CD4-positive, alpha-beta memory T cell (primary cell): ENCODE measurements at places on chromosomes 5 and 9. TPM values are rescaled to one million over a fixed set of nuclear protein-coding genes. Genes with fewer than 3 reads are reported as not detected.

- no peak overlapping the region for H3K4me3 ChIP-seq
- H3K27ac ChIP-seq: no peak overlapping the region
- peaks cover 16% of the 10 kb centered on the region for H3K4me1 ChIP-seq
Measured at GRCh38 chr9:88536023-88536324, 996 bp downstream of the NXNL2 start.

DNA sequence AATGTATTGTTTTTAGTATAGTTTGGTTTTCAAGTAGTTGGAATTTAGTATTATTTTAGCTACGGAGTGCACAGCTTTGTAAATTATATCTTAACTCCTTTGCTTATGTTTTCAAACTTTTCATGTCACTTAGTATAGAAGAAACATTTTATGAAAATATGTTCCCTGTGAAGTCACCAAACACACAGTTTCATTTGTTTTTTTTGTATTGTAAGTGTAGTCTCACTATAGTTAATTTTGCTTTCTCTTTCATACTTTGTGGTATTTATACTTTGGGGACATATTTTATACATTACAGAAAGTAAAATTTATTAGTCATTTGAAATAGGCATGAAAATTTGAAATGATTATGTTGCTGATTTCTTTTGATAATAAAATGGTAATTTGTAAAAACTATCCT lies 5.0 kb downstream of the CHSY3 start:
- H3K4me3 ChIP-seq: no peak overlapping the region
- DNase-seq: no peak
- H3K36me3 ChIP-seq: no peaks in the 10 kb centered on the region
- H3K27me3 ChIP-seq: peaks cover 18% of the 10 kb centered on the region

- H3K4me1 ChIP-seq: peaks cover 5% of the 10 kb centered on the region
- no peak for DNase-seq
- no peak overlapping the region for H3K4me3 ChIP-seq
- H3K27me3 ChIP-seq: no peaks in the 10 kb centered on the region
- no peaks in the 10 kb centered on the region for H3K36me3 ChIP-seq
- no peak overlapping the region for H3K27ac ChIP-seq
Measured at GRCh38 chr9:136080716-136081112, 14.4 kb downstream of the NACC2 start.

DNA sequence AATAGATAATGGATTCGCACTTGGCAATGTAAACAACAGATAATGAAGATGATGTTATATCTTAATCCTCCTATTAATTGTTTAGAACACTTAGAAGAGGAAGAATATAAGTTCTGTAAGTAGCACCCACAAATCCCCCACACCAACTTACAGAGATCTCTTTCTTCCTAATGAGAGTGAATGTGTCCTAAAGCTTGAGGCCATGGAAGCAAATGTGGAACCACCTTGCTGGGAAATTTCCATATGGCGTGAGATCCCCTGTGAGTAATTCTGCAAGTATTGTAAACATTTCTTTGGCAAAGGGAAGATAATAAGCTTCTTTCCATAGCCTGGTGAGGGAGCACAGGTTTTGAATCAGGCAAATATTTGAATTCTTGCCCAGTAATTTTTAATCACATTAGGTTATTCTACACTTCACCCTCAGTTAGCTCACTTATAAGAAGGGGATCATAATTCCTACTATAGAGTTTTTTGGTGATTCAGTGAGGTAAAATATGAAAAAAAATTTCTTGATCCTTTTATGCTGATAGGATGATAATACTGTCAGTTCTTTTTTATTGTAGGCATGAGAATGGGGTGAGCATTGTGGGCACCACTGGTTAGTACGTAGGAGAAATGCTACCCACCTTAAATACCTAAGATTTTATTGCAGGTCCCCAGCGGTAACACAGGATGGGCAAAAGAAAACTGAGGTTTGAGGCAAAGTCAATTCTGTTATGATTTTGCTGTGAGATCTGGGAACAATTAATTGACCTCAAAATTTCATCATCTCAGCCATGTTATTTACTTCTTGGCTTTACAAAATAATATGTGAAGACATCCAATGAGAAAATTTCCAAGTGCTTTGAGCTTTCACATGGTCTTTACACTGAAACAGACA lies 574.8 kb downstream of the PSAT1 start:
- no peak overlapping the region for H3K27ac ChIP-seq
- no peaks in the 10 kb centered on the region for H3K4me1 ChIP-seq
- H3K27me3 ChIP-seq: no peaks in the 10 kb centered on the region
- H3K36me3 ChIP-seq: no peaks in the 10 kb centered on the region

DNA sequence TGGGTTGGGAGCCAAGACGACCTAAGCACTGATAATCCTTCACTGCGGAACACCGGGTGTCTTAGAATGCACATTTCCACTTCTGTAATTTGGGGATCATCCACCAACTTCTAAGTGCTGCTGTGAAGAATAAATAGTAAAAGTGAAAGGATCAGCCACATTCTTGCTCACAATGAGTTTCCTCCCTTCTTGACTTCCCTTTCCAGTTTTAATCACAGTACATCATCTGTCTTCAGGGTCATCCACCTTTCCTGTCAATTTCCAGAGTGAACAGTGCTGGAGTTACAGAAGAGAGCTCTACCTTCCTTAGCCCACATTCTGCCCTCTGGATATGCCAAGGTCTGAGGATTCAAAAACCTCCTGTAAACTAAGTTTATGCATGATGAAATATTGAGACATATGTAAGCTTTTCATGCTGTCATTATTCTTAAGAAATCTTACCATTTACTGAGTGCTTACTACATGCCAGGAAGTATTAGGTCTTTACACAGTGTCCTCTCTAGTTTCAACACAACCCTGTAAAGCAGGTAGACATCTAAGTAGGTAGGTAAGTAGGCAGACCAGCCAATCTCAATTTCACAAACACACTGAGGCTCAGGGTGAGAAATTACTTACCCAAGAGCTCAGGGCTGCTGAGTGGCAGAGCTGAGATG lies 105.2 kb downstream of the CDK5RAP2 start:
- no peaks in the 10 kb centered on the region for H3K27me3 ChIP-seq
- H3K36me3 ChIP-seq: peaks cover 35% of the 10 kb centered on the region
- H3K27ac ChIP-seq: no peak overlapping the region
- no peaks in the 10 kb centered on the region for H3K4me1 ChIP-seq

GRCh38 chr9:107142896-107143603 lies 140.0 kb upstream of the RAD23B start:
- no peak for DNase-seq
- H3K27me3 ChIP-seq: no peaks in the 10 kb centered on the region
- no peak overlapping the region for H3K4me3 ChIP-seq
- no peak overlapping the region for H3K27ac ChIP-seq
- H3K4me1 ChIP-seq: no peaks in the 10 kb centered on the region

- H3K36me3 ChIP-seq: peaks cover 56% of the 10 kb centered on the region
- H3K4me1 ChIP-seq: no peaks in the 10 kb centered on the region
- no peaks in the 10 kb centered on the region for H3K27me3 ChIP-seq
Measured at GRCh38 chr9:89360465-89360864, 42.2 kb downstream of the SECISBP2 start.

DNA sequence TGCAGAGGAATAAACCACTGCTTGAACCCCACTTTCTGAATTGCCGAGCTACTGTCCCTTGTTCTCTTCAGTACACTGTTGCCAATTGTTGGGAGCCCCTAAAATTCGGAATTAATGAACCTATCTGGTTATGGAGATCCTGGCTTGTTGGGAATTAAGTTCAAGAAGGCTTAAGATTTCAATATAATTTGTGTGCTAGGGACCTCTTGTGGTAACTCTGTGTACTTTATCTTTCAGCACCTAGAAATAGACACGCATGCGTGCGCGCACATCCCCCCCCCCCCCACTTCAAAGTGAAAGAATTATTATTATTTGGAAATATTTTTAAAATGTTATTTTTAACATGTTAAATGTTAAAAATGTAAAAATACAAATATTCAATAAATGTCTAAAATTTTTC lies 53.3 kb upstream of the FAM169A start:
- H3K27ac ChIP-seq: no peak overlapping the region
- H3K4me1 ChIP-seq: no peaks in the 10 kb centered on the region
- no peak for DNase-seq
- no peaks in the 10 kb centered on the region for H3K36me3 ChIP-seq
- no peaks in the 10 kb centered on the region for H3K27me3 ChIP-seq

GRCh38 chr5:75670577-75670976 lies 46.7 kb downstream of the POC5 start:
- no peak overlapping the region for H3K27ac ChIP-seq
- no peaks in the 10 kb centered on the region for H3K27me3 ChIP-seq
- peaks cover 13% of the 10 kb centered on the region for H3K4me1 ChIP-seq
- H3K36me3 ChIP-seq: peaks cover 5% of the 10 kb centered on the region
- H3K4me3 ChIP-seq: no peak overlapping the region

- peaks cover 4% of the 10 kb centered on the region for H3K27me3 ChIP-seq
- H3K27ac ChIP-seq: no peak overlapping the region
- H3K4me1 ChIP-seq: no peaks in the 10 kb centered on the region
- H3K4me3 ChIP-seq: no peak overlapping the region
- H3K36me3 ChIP-seq: no peaks in the 10 kb centered on the region
- DNase-seq: no peak
Measured at GRCh38 chr5:155727512-155728145, 599.3 kb upstream of the SGCD start.

DNA sequence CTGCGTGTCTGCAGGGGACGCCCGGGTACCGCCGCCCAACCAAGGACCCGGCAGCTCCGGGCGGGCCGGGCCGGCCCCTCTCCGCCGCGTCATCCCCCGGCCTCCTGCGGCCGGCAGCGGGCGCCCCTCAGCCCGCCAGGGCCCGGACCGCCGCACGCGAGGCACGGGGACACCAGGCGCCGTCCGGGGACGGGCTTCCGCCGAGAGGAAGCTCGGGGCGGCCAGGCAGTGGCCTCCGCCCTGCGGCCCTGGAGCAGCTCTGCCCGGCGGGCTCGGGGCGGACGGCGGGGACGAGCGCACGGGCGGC lies 373 bp downstream of the FBXW5 start:
- H3K4me3 ChIP-seq: peak overlapping the region; percentile 70
- peaks cover 21% of the 10 kb centered on the region for H3K36me3 ChIP-seq
- no peak for DNase-seq
- peak overlapping the region; percentile 59 for H3K27ac ChIP-seq

DNA sequence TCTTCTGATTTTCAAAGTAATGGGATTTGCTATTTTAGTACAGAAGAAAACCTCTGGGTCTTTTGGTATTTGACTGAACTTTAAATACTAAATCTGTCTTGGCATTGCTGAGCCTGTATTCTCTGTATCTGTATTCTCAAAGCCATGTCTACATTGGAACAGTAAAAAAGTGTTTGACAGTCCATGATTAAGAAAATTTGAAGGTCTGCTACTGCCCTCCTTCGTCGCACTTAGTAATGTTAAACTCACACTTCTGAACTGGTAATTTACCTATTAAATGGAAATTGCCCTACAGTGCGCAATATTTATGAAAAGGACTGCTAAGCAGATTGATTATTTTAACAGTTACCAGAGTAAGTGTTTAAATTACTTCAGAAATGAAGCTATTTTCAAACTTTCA lies 165.7 kb upstream of the SMC2 start:
- no peak overlapping the region for H3K4me3 ChIP-seq
- no peaks in the 10 kb centered on the region for H3K27me3 ChIP-seq
- no peak overlapping the region for H3K27ac ChIP-seq
- H3K36me3 ChIP-seq: no peaks in the 10 kb centered on the region
- H3K4me1 ChIP-seq: no peaks in the 10 kb centered on the region

GRCh38 chr9:93059011-93059714 lies 662 bp downstream of the SUSD3 start:
- DNase-seq: peak; percentile 44
- no peaks in the 10 kb centered on the region for H3K27me3 ChIP-seq
- peak overlapping the region; percentile 72 for H3K27ac ChIP-seq
- peak overlapping the region; percentile 92 for H3K4me3 ChIP-seq
- peaks cover 77% of the 10 kb centered on the region for H3K4me1 ChIP-seq
- H3K36me3 ChIP-seq: no peaks in the 10 kb centered on the region

- no peaks in the 10 kb centered on the region for H3K36me3 ChIP-seq
- no peaks in the 10 kb centered on the region for H3K4me1 ChIP-seq
- H3K27ac ChIP-seq: no peak overlapping the region
- H3K27me3 ChIP-seq: no peaks in the 10 kb centered on the region
- H3K4me3 ChIP-seq: no peak overlapping the region
Measured at GRCh38 chr5:146716636-146717035, 161.9 kb downstream of the PPP2R2B start.

GRCh38 chr5:16465544-16466432 lies at the start of gene ZNF622:
ZNF622 (minus strand) TSS chr5:16465800; CDS start chr5:16465665, 135 bp downstream.
- H3K4me1 ChIP-seq: peaks cover 60% of the 10 kb centered on the region
- H3K27me3 ChIP-seq: no peaks in the 10 kb centered on the region
- peak within 1 kb of the TSS; percentile 96 for H3K4me3 ChIP-seq
- peak within 1 kb of the TSS; percentile 90 for H3K27ac ChIP-seq
- DNase-seq: peak; percentile 90
- peaks cover 27% of the 10 kb centered on the region for H3K36me3 ChIP-seq

Gene TNFSF8
- 44.2 TPM for total RNA-seq

Gene GOLGA2
- total RNA-seq: 82.4 TPM

Gene TRIM36
- not detected for total RNA-seq

Gene EGFLAM
- not detected for total RNA-seq

Gene CCDC112
- 6.3 TPM for total RNA-seq

Gene ANKRD18A
- 14.3 TPM for total RNA-seq
